Thoracic aorta (tissue), 2 donors: ENCODE measurements at places on chromosomes 1 and 21. TPM values are rescaled to one million over a fixed set of nuclear protein-coding genes. Genes with fewer than 3 reads are reported as not detected.

DNA sequence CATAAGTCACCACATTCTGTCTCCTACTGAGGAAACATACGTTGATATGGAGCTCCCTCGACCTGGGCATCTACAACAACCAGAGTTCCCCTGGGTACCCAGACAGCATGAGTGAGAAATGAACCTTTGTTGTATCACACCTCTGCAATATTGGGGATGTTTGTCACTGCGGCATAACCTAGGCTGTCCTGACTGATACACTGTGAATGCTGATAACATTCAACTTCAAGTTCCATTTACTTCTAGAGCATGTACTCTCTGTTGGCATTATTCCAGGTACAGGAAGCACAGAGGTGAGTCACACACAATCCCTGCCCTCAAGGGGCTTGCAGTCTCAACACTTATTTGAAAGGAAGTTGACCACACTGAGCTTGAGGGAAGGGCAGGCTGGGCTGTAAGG lies 65.6 kb downstream of the HTR6 start:
- peaks cover 58% of the 10 kb centered on the region for H3K4me1 ChIP-seq
- H3K4me3 ChIP-seq: no peak overlapping the region
- DNase-seq: no peak
- H3K27me3 ChIP-seq: no peaks in the 10 kb centered on the region
- no peaks in the 10 kb centered on the region for H3K36me3 ChIP-seq

- H3K36me3 ChIP-seq: no peaks in the 10 kb centered on the region
- no peaks in the 10 kb centered on the region for H3K27me3 ChIP-seq
- no peak overlapping the region for H3K4me3 ChIP-seq
Measured at GRCh38 chr1:201310986-201311355, 27.7 kb downstream of the PKP1 start.

GRCh38 chr1:206797534-206798383 lies 25.5 kb upstream of the IL10 start:
- H3K4me1 ChIP-seq: no peaks in the 10 kb centered on the region
- H3K27me3 ChIP-seq: no peaks in the 10 kb centered on the region
- H3K36me3 ChIP-seq: no peaks in the 10 kb centered on the region
- DNase-seq: no peak
- no peak overlapping the region for H3K27ac ChIP-seq

DNA sequence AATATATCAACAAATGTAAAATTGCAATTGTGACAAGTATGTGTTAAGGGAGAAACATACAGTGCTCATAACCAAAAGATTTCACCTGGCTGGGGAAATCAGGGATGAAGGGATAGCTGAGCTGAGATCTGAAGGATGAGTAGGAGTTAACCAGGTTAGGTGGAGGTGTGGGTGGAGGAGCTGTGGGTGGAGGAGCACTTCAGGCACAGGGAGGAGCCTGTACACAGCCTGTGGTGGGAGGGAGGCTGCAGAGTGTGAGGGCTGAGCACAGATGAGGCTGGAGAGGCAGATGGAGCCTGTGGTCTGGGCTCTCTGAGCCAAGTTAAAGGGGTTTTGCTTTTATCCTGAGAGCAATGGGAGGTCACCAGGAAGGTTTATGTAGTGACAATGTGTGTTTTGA lies 111.9 kb downstream of the XCL2 start:
- peaks cover 41% of the 10 kb centered on the region for H3K4me1 ChIP-seq
- H3K27ac ChIP-seq: no peak overlapping the region
- no peaks in the 10 kb centered on the region for H3K36me3 ChIP-seq

DNA sequence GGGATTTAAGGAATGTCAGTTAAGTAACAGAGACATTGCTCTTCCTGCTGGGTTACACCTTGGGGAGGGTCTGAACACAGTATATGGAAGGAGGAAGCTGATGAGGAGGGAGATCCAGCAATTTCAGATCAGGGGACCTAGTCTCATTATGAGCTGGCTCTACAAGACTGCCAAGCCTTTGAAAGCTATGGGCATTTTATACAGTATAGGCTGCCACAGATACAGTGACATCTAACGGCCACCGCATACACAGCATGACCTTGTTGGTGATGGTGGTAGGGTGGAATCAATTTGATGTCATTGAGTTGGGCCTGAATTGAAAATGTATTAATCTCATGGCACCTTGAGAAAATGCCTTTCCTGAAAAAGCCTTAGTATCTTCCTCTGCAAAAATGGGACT lies 22.6 kb upstream of the ZP4 start:
- H3K4me3 ChIP-seq: no peak overlapping the region
- no peaks in the 10 kb centered on the region for H3K4me1 ChIP-seq

- no peak overlapping the region for H3K27ac ChIP-seq
- no peak overlapping the region for H3K4me3 ChIP-seq
- H3K36me3 ChIP-seq: peaks cover 3% of the 10 kb centered on the region
Measured at GRCh38 chr21:44901391-44902074, 19.2 kb downstream of the ITGB2 start.

- no peak within 1 kb of the TSS for H3K27ac ChIP-seq
- H3K4me3 ChIP-seq: peak within 1 kb of the TSS; percentile 85
- no peak for DNase-seq
- H3K36me3 ChIP-seq: no peaks in the 10 kb centered on the region
- H3K4me1 ChIP-seq: no peaks in the 10 kb centered on the region
Measured at GRCh38 chr1:27872059-27872801, at the start of gene THEMIS2. TSS of gene THEMIS2 (plus strand) at chr1:27872544. CDS start at chr1:27872572, 28 bp downstream.

The DEPDC1 gene
- not detected for total RNA-seq

The MYBPH gene
- total RNA-seq: not detected

The GJA9 gene
- not detected for total RNA-seq

The TFF2 gene
- not detected for total RNA-seq
